ENCODE measurements at places on chromosomes 7 and 10.

GRCh38 chr7:36161996-36162395, 8.9 kb downstream of the EEPD1 start:
- DNase-seq = no peak

- DNase-seq = no peak
Measured at GRCh38 chr7:70779321-70779720, 352.6 kb upstream of the GALNT17 start.

DNA sequence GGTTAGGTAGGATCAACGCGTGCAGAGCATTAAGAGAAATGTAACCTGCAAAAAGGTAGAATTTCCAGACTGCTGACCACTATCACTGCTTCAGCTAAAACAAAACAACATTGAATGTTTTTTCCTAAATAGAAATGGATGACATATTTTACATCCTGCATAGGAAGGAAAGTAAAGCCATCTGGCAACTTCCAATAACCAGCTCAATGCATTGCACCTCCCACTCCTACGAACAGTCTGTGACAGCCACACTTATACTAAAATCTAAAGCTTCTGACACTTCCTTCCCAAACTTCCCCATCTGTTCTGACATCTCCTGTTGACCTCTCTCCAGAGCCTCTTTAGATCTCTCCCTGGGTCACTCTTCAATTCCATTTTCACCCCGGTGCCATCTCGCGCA, 47.1 kb downstream of the NRCAM start:
- DNase-seq = no peak

DNA sequence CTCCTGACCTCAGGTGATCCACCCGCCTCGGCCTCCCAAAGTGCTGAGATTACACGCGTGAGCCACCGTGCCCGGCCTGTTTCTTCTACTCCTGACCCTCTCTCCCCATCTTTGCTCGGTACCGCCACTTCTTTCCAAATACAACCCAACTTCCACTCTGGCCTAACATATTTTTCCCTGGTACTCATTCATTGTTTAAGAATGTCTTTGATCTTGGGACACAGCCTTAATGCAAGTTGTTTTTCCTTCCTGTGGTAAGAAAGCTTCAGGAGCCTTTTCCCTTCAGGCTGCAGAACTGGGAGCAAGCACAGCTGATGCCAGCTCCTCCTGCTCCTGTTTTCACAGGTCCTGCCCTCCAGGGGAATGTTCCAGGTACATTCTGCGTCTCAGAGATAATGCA, 13.7 kb downstream of the CALML3 start:
- DNase-seq = no peak

GRCh38 chr7:91266689-91267090, 2.5 kb downstream of the FZD1 start:
- DNase-seq = peak; percentile 31

GRCh38 chr7:138477081-138477578, 17.1 kb downstream of the TRIM24 start:
- DNase-seq = no peak

DNA sequence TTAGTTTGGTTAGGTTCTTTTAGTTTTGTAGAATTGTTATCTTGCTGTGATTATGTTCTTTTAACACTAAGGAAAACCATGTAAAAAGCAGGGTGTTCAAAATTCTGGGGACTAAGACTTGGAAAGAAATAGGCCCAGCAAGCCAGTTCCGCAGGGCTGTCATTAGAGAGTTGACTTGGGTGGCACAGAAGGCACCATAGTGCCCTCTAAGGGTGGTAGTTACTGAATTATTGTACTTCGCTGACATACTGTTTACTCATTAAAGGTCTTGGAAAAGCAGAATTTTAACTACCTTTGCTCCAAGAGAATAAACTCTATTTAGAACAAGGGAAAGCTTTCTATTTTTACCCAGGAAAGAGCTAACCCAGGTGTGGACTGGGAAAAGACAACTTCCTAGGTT, 86.5 kb downstream of the OTUD1 start:
- no peak for DNase-seq

DNA sequence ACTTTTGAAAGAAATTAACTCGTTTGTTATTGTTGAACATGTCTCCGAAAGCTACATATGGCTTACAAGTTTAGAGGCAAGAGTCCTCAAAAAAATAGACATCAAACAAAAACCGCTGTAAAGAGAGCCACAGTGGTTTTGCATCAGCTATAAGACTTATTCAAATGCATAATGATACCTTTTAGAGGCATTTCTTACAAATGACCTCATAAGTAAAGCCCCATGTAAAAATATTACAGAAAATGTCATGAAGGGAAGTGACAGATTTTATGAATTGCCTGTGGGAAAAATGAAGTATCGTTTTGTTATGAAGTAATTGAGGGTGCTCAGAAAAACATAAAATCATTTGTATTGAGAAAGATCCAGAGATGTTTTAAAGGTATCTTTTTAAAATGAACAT, 598.0 kb downstream of the NXPH1 start:
- DNase-seq = no peak

DNA sequence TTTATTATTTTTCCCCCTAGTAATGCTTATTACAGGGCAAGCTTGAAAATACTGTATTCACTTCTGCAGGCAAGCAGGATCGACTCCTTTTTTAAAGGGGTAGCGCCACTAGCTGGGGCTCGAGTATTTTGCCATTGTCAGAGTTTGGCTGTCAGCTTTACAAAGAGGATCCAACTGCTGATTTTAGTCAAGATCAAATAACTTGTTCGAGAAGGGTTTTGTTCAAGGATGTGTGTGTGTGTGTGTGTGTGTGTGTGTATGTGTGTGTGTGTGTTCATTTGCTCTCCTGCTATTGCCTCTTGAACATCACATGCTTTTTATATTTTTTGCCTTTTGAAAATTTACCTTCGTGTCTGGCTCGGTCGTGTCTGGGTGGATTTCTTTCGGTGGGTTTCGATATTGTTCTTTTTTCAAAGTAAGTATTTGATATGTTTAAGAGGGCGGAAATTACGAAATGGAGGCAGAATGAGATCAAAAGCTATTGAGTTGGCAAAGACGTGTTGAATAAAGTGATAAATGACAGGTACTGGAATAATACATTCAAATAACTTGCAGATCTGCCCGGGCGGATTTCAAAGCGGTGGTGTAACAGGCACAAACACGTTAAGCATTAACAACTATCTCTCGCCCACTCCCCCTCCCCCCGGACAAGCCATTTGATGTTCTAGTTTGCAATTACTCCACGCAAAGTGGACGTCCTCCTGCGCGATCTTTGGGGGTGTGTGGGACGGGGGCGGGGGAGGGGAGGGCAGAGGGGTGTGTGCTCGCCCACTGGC, 1.1 kb downstream of the ARID5B start:
- peak; percentile 35 for DNase-seq

GRCh38 chr10:115052728-115053127, 40.4 kb upstream of the ATRNL1 start:
- no peak for DNase-seq

DNA sequence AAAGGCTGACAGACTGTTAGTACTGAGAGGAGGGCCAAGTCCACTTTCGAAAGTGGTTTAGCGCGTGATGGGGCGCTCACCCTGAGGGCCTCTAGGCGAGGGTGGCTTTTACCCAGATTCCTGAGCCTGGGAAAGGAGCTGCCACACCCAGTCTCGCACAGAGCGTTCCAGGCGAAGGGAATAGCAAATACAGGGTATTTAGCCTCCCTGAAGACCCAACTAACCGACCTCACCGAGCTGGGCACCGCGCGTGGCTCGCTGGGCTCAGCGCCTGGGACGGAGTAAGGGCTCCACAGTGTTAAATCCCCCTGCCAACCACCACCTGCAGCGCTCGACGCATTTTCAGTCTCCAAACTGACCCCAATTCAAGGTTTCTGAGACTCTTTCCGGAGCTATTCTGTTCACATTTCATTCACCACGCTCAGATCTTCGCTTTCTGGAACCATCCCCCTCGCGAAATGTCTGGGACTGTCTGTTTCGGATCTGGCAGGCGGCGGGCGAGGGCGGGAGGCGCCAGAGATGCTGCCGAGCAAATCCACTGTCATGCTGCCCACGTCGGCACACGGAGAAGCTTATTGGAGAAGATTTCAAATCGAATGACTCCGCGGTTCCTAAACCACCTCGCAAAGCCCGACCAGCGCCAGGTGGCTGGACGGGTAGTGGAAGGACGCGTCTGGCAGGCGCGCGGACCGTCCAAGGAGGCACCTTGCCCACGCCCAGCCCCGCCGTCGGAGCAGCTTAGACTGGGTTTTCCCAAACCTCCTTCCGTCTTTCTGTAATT, 1.4 kb upstream of the OSBPL3 start:
- DNase-seq = peak; percentile 56

DNA sequence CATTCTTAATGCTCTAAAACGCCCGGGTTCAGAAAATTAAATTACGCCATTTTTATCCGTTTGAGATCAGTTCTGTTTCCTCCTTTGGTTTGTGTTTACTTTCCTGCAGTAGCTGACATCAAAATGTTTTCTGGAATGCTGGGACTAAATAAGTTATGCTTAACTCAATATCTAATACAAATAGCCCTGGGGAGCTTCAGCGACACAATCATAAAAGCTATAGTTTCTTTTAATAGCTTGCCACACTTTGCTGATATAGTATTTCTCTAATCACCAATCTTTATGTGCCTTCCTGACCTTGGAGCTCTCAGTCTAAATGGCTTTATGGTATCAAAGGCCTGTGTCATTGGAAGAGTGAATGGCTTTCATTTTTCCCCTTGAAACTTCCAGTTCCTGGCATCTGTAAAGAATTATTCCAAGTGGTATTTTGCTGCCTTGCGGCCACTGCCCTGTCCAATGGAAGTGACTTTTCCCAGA, 202.7 kb downstream of the HDAC9 start:
- DNase-seq = no peak

DNA sequence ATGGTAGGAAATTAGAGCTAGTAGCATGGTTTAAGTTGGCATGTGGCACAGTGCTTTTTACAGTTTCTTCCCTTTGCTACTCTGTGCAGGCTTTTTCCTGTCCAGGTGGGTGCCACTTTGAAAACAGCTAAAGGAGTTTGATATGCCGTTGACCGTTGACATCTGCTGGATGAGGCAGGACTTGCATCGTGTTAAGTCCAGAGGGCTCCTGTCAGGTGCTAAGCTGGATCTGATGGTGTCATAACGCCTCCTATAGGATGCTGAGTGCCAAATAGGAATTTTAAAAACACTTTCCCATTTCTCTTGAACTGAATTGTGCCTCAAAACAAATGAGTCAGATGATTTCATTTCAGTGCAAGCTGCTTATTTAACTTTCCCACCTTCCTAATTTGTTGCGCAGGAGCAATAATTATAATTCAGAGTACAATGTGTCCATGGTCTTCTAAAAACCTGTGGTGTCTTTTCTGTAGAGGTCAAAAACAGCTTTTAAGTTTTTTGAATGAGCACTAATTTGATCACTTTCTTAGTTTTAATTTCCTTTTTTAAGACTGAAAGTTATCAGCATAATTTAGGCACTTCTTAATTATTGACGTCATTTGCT, 178.3 kb downstream of the CDCA7L start:
- peak; percentile 7 for DNase-seq

DNA sequence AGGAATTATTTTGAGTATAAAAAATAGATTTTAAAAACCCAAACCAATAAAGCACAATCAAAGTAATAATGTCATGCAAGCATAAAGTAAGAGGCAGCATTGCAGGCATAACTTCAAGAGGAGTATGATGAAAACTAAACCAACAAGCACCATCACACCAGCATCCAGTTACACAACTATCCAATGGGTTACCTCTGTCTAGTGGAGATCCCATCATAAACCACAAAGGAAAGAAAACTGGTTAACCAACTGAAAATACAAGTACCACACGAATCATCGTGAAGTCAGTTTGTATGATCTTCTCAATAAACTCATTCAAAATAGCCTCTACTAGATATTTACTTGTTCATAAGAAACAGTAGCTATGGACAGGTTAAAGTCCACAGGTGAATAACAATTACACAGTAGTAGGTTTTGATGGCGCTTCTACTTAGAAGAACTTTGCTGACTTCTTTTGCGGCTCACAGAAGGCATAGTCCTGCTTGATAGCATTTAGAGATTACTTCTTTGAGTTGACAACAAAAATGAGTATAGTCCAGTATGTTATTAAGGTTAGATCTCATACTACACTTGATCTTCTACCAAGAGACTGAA, 116.6 kb downstream of the MICU1 start:
- no peak for DNase-seq

DNA sequence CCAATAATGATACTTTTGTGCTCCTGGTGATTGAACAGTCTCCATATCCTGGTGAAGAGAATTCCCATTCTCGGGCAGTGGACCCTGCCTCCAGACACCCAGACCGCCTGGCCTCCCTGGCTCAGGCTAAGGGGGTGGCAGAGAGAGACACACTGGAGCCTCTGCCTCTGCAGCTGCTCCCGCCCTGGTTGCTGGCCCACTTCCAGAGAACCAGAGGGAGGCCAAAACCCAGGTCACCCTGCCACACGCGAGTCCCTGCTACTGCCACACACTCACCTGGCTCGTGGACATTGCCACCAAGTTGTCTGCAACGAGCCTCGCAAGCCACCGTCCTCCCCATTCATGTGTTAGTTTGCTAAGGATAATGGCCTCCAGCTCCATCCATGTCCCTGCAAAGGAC, 221.8 kb downstream of the HPSE2 start:
- no peak for DNase-seq

DNA sequence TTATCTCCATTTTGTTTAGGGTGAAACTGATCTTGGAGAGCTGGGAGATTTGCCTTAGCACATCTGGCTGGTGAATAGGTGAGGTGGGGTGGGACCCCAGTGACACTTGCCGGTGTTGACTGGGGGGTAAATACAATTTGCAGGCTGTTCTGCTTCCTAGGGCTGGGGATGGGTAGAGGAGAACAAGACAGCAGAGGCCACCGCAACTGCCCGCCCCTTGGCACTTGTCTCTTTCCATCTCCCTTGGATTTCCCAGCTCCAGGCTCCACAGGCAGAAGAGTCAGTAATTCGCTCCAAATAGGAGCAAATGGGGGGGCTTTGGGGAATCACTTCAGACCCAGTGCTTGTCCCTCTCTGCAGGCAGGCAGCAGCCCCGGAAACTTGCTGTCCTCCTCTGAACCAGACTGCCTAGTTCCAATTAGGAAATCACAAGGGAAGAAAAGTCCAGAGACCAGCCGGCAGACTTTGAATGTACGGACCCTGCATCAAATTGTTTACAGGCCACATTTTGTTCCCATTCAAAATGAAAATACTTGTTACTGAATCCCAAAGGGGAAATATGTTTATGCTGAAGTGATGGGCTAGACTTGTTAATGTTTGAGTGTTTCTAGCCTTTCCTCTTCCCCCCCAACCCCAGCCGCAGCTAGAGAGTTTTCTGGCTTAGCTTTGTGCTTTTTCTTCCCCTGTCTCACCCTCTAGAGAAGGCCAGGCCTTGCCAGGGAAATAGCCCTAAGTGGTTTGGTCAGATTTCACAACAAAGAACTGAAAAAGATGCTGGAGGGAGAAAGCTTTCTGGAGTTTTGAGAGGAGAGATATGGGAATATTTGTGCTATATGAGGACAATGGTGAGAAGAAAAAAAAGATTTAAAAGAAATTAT, 10.0 kb upstream of the INPP5F start:
- no peak for DNase-seq

DNA sequence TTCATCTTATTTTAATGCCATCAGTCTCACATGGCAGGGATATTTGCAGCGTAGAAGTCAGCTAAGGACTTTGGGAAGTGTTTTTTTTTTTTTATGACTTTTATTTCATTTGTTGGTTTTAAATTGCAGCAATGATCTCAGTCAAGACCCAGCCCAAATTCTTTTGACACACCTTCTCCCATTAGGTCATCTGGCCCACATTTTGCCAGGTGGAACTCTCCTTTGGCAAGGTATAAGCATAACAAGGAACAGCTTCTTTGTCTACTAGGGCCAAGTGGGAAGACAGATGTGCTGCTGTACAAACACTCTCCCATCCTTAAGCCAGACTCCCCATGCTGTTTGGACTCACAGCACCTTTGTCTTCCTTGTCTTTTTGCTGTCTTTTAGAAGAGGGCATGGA, 41.8 kb downstream of the PLEKHA8 start:
- DNase-seq = no peak
